ENCODE measurements at places on chromosomes 7 and 10. TPM values are rescaled to one million over a fixed set of nuclear protein-coding genes. Genes with fewer than 3 reads are reported as not detected.

The ATG9B gene
- under 0.01 TPM for total RNA-seq

The JAKMIP3 gene
- total RNA-seq = 0.17 TPM

The TSPAN12 gene
- 0.73 TPM for total RNA-seq

The HTR7 gene
- total RNA-seq = 0.83 TPM

The CUL1 gene
- total RNA-seq = 50.2 TPM

The AUTS2 gene
- total RNA-seq = 5.1 TPM

The ANXA11 gene
- total RNA-seq = 240 TPM

The LHFPL3 gene
- total RNA-seq = not detected

The HOXA11 gene
- total RNA-seq = under 0.01 TPM

The MBL2 gene
- total RNA-seq = not detected

The TFEC gene
- 0.17 TPM for total RNA-seq

The HKDC1 gene
- under 0.01 TPM for total RNA-seq

The VENTX gene
- total RNA-seq = not detected

The TUBB8 gene
- not detected for total RNA-seq

The SPDYE2 gene
- not detected for total RNA-seq

The SAMD9L gene
- total RNA-seq = 21.0 TPM

The PPP1R3A gene
- total RNA-seq = not detected

The COL26A1 gene
- not detected for total RNA-seq

The CROT gene
- 20.7 TPM for total RNA-seq

The AKR1C8 gene
- not detected for total RNA-seq

The FGFBP3 gene
- total RNA-seq = 0.50 TPM

The RPP30 gene
- 47.4 TPM for total RNA-seq

The GTF2IRD2 gene
- 6.5 TPM for total RNA-seq

The AKR1C2 gene
- total RNA-seq = 62.1 TPM

The OR9A4 gene
- total RNA-seq = not detected

The SPDYE8 gene
- total RNA-seq = not detected

The DOCK1 gene
- 86.0 TPM for total RNA-seq

The TDRD1 gene
- 0.50 TPM for total RNA-seq

The MAGI2 gene
- 33.2 TPM for total RNA-seq

The PDZD7 gene
- 1.6 TPM for total RNA-seq

The POLR2J2 gene
- 2.5 TPM for total RNA-seq

The TRIM73 gene
- total RNA-seq = 0.44 TPM

The SLC18A2 gene
- under 0.01 TPM for total RNA-seq

The SPDYE6 gene
- 0.15 TPM for total RNA-seq

The CREM gene
- total RNA-seq = 24.6 TPM

The PLEKHS1 gene
- total RNA-seq = under 0.01 TPM

The ASCC1 gene
- 44.8 TPM for total RNA-seq

The CEP55 gene
- 3.8 TPM for total RNA-seq

The ELN gene
- total RNA-seq = 7.8 TPM

The RASSF4 gene
- 15.1 TPM for total RNA-seq

The CADPS2 gene
- total RNA-seq = 29.1 TPM

The CPVL gene
- 0.66 TPM for total RNA-seq

The SPDYE1 gene
- total RNA-seq = not detected

The NRG3 gene
- not detected for total RNA-seq

The TACC2 gene
- total RNA-seq = 2.6 TPM

The FZD1 gene
- total RNA-seq = 29.8 TPM

The IL6 gene
- total RNA-seq = 2.2 TPM

The VPS37D gene
- total RNA-seq = 6.4 TPM

The CARD11 gene
- total RNA-seq = not detected

The SSBP1 gene
- 86.5 TPM for total RNA-seq

The SLC13A1 gene
- total RNA-seq = not detected

The GIMAP8 gene
- total RNA-seq = 0.15 TPM

The UMAD1 gene
- 14.1 TPM for total RNA-seq

The CALHM1 gene
- not detected for total RNA-seq

The FAM25A gene
- total RNA-seq = not detected

The PPP1R17 gene
- not detected for total RNA-seq

All from smooth muscle cell of trachea (primary cell).